NCI-H510A (cell line): ENCODE measurements at places on chromosomes 2 and 18.

- DNase-seq: no peak
Observed at GRCh38 chr2:30346471-30347169, 100.4 kb upstream of the LCLAT1 start.

- DNase-seq: no peak
Observed at GRCh38 chr18:79695856-79696850, 16.6 kb downstream of the CTDP1 start.

GRCh38 chr2:190744041-190744440 lies 95.2 kb downstream of the NAB1 start:
- DNase-seq: no peak

DNA sequence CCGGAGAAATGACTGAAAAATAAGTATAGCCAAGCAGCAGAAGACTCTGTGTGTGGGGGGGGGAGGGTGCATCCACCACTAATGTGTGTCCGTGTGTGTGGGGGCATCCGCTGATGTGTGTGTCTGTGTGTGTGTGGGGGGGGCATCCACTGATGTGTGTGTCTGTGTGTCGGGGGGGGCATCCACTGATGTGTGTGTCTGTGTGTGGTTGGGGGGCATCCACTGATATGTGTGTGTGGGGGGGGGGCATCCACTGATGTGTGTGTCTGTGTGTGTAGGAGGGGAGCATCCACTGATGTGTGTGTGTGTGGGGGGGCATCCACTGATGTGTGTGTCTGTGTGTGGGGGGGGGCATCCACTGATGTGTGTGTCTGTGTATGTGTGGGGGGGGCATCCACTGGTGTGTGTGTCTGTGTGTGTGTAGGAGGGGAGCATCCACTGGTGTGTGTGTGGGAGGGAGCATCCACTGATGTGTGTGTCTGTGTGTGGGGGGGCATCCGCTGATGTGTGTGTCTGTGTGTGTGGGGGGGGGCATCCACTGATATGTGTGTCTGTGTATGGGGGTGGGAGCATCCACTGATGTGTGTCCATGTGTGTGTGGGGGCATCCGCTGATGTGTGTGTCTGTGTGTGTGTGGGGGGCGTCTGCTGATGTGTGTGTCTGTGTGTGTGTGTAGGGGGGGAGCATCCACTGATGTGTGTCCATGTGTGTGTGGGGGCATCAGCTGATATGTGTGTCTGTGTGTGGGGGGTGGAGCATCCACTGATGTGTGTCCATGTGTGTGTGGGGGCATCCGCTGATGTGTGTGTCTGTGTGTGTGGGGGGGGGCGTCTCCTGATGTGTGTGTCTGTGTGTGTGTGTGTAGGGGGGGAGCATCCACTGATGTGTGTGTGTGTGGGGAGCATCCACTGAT lies 125.0 kb downstream of the NFATC1 start:
- no peak for DNase-seq

DNA sequence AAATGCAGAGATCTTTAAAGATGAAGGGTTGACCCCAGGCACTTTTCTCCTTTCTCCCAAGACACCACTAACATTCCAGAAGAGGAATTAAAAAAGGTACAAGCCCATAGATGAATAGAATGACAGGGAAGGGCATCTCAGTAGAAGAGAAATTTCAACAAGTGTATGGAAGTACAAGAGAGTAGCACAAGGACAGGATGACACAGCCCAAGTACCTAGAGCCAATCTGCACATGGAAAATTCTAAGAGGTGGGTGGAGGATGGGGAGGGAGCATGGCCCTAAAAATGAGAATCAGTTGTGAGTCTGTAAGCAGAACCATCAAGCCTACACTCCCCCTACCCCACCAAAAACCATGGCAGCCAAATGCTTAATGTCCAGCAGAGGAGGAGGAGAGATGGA lies 39.7 kb upstream of the LOXHD1 start:
- no peak for DNase-seq

GRCh38 chr2:128630974-128631697 lies 312.5 kb upstream of the HS6ST1 start:
- DNase-seq: no peak

DNA sequence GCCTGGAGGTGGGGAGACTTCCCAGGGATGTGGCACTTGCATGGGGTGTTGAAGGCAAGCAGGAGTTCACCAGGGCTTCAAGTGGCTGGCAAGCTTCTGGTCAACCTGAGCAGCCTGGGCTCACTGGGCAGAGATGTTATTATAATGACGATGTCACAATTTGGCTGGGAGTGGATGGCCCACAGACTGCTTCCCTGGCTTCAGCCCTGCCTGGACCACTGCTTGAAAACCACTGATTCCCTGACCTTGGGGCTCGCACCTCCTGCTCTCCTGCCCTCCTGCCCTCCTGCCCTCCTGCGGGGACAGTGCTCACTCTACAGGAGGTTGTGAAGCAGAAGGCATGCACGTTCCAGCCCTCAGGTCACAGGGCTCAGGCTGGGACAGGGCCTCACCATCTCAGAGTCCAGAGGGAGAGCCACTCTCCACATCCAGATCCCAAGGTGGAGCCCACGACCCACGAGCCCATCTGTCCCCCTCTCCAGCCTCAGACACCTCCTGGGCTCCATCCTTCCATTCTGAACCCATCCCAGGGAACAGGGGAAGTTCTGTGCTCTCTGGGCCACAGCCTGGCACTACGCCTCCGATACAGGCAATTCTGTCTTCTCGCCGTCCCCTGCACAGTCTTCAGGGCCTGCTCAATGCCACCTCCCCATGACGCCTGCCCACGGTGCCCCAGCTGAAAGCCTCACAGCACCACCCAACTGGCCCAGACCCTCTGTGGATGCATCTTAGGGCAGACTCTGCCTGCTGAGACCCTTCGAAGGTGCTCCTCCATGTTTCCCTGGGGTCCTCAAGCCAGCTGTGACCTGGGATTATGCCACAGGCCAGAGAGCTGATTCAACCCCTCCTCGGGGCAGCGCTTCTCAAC lies 241.6 kb upstream of the RAB6C start:
- DNase-seq: no peak

DNA sequence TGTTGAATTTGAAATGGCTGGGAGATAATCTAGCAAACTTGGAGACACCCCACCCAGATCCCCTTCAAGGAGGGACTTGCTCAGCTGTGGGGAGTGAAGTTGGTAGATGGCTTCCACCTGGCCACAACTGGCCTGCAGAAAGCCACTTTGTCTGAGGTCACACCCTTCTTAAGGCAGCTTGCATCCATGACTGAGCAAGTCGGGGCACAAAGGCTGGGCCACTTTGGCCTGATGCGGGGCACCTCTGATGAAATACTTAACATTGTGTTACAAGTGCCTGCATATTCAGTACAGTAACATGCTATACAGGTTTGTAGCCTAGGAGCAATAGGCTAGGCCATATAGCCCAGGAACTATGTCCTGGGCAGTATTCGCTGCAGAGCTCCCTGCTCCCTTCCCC lies 13.4 kb upstream of the RPL37A start:
- no peak for DNase-seq

GRCh38 chr2:241842620-241843211 lies 16.0 kb downstream of the PDCD1 start:
- no peak for DNase-seq

- DNase-seq: no peak
Observed at GRCh38 chr2:160096409-160096808, 34.0 kb upstream of the PLA2R1 start.

- DNase-seq: no peak
Observed at GRCh38 chr2:233288663-233289062, 19.0 kb upstream of the SAG start.

DNA sequence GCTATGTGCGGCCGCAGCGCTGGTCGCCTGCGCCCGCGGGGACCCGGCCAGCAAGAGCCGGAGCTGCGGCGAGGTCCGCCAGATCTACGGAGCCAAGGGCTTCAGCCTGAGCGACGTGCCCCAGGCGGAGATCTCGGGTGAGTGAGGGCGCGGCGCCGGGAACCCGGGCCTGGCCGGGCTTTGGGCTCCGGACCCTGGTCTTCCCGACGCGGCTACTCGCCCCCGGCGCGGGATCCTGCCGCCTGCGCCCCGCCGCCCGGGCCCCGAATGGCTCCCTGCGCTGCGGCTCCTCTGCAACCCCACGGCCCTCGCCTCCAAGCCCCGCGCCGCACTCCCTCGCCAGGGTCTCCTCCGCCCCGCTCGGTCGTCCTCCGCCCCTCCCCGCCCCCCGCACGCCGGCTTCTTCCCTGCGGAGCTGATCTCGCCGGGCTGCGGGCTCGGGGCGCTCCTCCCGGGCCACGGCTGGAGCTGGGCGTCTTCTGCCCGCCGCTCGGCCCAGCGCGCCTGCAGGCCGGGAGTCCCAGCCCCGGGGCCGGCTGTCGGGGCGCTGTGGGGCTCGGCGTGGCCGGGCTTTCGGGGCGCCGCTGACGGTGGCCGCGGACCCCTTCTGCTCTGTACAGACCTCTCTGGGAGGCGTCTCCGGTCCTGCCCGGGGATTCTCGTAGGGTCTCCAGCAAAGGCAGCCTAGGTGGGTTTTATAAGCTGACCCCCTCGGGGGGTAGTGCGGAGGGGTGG lies 652 bp downstream of the GPC1 start:
- DNase-seq: no peak

GRCh38 chr2:224574423-224575084 lies 10.6 kb downstream of the CUL3 start:
- DNase-seq: no peak

DNA sequence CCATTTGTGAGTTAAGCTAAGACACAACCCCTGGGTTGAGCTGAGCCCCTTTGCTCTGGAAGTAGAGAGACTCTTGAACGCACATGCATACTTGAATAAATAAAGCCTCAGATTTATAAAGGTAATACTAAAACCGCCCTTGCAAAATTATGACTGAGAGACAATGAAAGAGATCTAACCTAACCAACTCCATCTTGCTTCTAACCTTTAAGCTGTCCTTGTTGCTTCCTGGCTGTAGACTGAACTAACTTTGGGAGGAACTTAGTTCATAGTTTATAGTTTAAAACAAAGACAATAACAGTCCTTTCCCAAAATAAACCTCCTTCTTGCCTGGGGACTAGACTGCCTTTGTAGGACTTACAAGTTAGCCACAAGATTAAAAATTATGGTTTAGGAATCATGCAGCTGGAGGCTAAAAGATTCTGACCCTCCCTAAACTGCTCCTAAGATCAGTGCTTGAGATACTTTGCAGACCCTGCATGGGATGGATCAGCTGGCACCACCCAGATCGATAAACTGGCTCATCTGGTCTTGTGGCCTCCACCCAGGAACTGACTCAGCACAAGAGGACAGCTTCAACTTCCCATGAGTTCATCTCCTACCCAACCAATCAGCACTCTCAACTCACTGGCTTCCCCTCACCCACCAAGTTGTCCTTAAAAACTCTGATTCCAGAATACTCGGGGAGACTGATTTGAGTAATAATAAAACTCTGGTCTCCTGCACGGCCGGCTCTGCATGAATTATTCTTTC lies 240.2 kb upstream of the SLC14A2 start:
- DNase-seq: no peak

GRCh38 chr2:66283787-66284186 lies 151.1 kb upstream of the MEIS1 start:
- no peak for DNase-seq

DNA sequence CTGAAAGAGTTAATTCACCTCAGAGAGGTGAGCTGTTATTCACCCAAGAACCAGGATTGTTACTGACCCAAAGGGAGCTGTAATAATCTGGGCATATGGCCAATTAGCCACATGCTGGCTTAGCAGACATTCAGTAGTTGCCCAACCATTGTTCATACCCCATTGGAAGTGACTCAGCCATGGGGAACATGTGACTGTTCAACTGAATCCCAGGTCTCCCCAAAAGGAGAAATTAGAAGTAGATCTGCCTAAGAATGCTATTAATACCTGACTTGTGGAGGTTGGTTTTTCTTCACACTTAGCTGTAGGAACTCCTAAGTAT lies 272.6 kb upstream of the UBE2E3 start:
- no peak for DNase-seq

GRCh38 chr2:238502956-238503791 lies 76.4 kb downstream of the ASB1 start:
- no peak for DNase-seq

DNA sequence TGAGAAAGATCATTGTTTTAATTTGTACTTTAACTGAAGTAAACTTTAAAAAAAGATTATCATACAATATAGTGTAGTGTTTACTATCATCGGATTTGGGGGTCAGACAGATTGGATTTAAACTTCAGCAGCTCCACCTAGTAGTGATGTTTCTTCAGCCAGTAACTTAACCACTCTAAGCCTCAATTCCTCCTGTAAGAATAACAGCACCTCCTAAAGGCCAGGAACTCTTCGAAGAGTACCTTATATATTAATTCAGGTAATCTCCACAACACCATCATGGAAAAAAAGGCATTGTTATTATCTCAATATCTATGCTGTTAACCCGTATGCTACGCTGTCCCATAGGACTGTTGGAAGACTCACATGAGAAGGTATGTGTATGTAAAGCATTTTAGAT lies 69.0 kb upstream of the DLGAP1 start:
- DNase-seq: no peak

DNA sequence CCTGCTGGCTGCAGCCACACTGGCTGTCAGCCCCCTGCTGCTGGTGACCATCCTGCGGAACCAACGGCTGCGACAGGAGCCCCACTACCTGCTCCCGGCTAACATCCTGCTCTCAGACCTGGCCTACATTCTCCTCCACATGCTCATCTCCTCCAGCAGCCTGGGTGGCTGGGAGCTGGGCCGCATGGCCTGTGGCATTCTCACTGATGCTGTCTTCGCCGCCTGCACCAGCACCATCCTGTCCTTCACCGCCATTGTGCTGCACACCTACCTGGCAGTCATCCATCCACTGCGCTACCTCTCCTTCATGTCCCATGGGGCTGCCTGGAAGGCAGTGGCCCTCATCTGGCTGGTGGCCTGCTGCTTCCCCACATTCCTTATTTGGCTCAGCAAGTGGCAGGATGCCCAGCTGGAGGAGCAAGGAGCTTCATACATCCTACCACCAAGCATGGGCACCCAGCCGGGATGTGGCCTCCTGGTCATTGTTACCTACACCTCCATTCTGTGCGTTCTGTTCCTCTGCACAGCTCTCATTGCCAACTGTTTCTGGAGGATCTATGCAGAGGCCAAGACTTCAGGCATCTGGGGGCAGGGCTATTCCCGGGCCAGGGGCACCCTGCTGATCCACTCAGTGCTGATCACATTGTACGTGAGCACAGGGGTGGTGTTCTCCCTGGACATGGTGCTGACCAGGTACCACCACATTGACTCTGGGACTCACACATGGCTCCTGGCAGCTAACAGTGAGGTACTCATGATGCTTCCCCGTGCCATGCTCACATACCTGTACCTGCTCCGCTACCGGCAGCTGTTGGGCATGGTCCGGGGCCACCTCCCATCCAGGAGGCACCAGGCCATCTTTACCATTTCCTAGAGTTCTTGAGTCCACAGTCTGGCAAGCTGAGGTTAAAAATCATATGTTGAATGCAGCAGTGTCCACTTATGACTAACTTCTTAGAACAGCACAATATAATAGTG lies 741 bp downstream of the GPR148 start:
- DNase-seq: no peak

- no peak for DNase-seq
Observed at GRCh38 chr2:192004188-192004963, 157.5 kb upstream of the CAVIN2 start.
